Kidney capillary endothelial cell (primary cell): ENCODE measurements at places on chromosomes 3 and 15.

GRCh38 chr3:183378008-183378407, 50.4 kb downstream of the MCF2L2 start:
- DNase-seq = no peak

GRCh38 chr3:14634763-14635400, 16.7 kb upstream of the CCDC174 start:
- DNase-seq = peak; percentile 98

DNA sequence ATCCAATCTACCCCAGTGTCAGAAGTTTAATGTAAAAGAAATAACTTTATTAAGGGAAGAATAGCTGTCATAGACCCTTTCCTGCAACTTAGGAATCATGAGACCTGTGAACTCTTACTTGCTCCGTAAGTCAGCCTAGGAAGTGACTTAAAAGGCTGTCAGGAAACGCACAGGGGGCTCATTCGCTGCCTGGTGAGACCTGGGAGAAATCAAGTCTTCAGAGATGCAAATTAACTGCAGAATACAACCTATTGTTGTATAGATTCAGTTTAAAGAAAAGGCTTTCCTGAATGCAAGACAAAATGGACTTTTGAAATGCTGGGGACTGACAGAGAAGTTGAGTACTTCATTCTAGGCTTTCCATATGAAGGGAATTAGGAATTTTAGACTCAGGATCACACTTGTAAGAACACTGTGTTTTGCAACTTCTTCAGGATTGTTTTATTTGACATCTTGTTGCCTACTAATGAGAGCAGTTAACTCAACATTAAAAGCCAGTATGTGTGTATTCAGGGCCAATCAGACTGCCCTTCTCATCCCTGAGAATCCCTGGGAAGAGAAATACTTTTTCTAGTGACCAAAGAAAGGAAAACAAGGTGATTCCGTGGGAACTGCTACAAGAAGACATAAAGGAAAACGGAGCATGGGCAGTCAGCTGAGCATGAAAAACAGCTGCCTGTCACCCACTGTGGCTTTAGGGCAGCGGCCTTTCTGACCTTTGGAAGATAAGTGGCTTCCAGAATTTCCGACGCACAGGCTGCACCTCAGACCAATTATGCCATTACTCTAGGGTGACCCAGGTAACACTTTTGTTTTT, 18.5 kb upstream of the DPPA4 start:
- no peak for DNase-seq

- no peak for DNase-seq
Measured at GRCh38 chr15:72034351-72034750, 83.6 kb downstream of the MYO9A start.

- no peak for DNase-seq
Measured at GRCh38 chr3:144963810-144964209, 992.2 kb downstream of the DIPK2A start.

DNA sequence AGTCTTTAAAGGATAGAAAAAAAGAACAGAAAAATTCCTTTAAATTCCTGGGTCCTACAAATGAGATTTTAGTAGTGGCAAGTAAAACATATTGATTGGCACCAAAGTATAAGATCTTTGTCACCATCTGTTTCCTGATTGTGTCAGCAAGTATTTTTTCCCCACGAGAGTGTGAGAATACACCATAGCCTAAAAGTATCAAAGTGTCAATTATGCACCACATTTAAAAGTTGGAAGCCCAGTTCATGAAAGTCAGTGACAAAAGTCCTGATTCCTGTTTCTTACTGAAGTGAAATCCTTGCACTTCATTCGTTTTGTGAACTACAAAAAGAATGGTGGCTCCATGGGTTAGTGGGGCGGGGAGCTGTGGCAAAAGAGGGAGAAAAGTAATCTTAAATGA, 83.8 kb upstream of the DPH6 start:
- no peak for DNase-seq

DNA sequence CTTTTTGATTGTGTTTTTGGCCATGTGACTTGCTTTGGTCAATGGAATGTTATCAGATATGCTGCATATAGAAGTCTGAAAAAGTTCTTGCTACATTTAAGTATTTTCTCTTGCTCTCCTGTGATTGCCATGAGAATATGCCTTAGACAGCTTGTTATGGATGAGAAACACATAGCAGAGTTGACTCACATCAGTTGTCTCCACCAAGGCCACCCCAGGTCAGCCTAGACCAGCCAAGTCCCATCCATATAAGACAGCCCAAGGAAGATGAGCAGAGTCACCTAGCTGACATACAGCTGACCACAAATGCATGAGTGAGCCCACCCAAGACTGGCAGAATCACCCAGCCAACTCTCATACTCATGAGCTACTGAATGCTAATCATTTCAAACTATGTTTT, 153.0 kb downstream of the THRB start:
- no peak for DNase-seq

DNA sequence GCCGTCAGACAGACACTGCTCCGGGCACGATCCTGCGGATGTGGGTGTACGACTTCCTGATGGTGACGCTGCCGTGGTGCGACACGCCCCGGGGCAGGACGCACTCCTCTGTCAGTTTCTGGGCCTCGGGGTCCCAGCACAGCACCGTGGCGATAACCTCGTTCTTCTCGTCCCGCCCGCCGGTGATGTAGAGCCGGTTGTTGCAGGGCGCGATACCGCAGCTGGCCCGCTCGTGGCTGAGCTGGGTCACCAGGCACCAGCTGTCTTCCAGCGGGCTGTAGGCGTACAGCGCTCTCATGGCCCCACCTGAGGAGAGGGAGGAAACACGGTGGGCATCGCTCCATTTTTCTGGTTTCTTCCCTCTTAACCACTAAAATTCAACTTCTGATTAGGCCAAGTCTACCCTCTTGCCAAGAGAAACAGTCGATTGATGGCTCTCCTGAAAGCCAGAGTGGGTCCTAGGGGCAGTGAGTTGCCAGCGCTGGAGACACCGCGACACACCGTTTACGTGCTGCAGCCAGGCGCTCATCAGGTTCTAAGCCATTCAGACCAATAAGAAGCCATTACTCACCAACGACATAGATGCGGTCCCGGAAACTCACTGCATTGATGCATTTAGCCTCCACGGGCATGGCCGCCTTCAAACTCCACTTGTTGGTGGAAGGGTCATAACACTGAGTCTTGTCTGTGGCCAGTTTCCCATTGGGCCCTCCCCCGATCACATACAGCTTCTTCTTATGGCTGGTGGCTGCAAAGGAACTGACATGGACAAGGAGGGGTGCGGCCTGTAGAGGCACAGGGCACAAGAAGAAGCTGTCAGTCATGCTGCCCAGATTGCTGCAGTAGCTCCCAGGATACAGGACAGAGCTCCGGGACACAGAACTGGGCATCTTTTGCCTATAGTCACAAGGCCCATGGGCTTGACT, 63.3 kb downstream of the KLHL6 start:
- DNase-seq = no peak

GRCh38 chr15:90930861-90931574, 1.3 kb downstream of the HDDC3 start:
- DNase-seq = no peak

DNA sequence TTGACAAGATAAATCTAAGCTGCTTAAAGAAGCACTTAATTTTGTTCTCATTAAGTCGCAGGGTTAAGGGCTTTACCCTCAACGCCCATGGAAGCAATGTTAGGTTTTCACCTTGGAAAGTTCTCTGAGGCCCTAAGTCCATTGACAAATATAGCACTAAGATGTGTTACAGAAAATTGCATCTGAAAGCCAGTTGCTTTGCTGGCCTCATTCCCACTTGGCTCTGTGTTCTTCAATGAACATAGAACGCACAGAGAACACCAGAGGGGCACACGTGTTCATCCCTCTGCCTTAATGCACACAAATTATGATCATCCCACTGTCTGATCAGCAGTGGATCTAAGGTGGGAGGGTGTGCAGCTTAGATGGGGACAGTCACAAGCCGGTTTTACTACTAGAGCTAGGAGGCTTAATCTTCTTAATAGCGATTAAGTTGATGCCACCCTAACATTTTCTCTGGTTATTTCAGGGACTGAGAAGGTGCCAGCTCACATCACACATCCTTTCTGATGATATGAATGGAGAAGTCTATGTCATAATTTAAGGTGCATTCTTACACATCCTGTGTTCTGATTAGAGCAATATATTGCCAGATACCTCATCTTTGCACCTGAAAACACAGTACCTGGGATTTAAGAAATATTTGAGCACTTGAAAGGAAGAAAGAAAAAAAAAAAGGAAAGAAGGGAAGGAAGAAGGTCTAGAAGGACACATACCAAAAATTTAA, 224.4 kb upstream of the ICE2 start:
- DNase-seq = no peak

- peak; percentile 39 for DNase-seq
Measured at GRCh38 chr15:24956111-24956838, 1.5 kb downstream of the SNRPN start.

- no peak for DNase-seq
Measured at GRCh38 chr15:85482894-85483293, 102.5 kb downstream of the AKAP13 start.

GRCh38 chr3:185361920-185362319, 1.0 kb upstream of the MAP3K13 start:
- DNase-seq = no peak

DNA sequence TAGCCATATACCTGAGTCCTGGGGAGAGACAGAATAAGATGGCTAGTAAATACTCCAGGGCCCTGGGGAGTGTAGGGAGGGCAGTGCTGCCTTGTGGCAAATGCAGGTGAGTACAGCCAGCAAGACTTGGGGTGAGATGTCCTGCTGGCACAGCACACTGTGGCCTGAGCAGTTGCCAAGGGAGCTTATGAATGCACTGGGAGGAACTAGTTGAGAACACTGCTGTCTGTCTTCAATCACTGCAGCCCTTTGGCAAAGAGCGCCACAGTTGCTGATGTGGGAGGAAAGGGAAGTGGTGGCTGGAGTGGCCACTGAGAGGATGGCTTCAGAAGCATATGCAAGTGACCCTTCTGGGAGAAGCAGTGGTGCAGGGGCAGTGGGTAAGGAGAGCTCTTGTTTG, 264.6 kb downstream of the RORA start:
- DNase-seq = no peak

GRCh38 chr3:197889204-197889930, 60.6 kb upstream of the RPL35A start:
- no peak for DNase-seq

GRCh38 chr3:16183082-16183481, 8.6 kb downstream of the GALNT15 start:
- no peak for DNase-seq

DNA sequence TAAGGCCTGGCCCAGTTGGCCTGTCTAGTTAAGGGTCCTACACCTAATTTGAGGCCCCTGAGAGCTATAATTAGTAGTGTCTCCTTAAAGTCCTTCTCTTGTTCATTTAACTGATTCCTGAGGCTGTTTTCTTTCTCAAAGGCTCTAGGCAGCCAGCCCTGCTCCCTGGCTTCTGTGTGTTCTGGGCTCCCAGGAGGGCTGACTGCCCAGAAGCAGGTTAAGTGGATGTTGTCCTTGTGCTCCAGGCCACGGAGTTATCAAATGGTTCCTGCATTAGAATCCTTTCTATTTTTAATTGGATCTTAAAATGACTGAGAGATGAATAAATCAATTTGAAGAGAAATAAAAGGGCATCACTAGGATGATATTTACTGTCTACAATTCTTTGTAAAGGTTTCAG, 140.0 kb downstream of the SNRK start:
- DNase-seq = no peak

GRCh38 chr15:43184407-43185124, 637 bp upstream of the CCNDBP1 start:
- DNase-seq = no peak

DNA sequence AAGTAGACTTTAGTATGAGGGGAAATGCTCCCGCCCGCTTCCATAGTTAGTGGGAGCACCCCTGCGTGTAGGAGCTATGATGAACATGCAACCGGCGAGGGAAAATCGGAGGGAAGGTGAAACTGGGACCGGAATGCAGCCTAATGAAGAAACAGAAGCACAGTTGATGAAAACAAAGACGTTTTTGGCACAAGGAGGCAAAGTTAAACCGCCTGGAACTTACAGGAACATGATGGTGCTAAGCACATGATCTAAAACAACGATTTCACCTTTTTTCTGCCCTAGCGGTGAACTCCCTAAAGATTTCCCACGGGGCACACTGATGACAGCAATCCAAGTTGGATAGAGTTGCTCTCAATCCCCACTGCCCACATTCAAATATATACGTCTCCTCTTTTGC, 49.4 kb upstream of the SPATA12 start:
- no peak for DNase-seq

DNA sequence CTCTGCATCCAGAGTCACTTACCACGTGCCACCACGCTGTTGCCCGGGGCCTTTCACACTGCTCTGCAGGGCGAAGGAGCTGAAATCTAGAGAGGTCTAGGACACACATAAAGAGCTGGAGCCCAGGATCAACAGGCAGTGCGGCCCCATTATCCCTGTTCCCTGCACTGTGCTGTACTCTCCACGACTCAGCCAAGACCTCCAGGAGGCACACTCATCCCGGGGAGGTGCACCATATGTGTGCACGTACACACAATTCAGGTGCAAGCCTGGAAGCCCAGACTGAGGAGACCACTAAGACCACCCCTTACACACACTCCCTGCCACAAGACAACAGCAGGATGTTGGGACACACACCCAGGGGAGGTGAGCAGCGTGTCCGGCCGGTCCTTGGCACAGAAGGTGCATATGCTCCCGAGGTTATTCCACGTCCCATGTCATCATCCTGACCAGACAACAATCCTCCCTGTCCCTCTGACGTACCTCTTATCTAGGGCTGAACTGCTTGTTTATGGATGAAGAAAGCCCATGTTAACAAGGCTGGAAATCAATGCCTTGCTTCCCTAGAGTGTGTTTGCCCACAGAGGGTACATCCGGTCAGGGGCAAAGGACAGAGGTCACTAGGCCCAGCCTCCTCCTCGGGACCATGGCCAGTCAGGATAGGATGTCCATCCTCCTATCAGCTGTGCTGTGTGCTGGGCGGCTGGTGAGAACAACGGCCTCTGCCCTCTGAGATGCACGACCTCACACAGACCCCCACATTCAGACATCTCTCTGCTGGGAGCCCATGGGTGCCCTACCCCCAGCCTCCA, 16.1 kb downstream of the KLF15 start:
- DNase-seq = no peak

GRCh38 chr3:141087778-141088130, 36.6 kb downstream of the SPSB4 start:
- DNase-seq = no peak

DNA sequence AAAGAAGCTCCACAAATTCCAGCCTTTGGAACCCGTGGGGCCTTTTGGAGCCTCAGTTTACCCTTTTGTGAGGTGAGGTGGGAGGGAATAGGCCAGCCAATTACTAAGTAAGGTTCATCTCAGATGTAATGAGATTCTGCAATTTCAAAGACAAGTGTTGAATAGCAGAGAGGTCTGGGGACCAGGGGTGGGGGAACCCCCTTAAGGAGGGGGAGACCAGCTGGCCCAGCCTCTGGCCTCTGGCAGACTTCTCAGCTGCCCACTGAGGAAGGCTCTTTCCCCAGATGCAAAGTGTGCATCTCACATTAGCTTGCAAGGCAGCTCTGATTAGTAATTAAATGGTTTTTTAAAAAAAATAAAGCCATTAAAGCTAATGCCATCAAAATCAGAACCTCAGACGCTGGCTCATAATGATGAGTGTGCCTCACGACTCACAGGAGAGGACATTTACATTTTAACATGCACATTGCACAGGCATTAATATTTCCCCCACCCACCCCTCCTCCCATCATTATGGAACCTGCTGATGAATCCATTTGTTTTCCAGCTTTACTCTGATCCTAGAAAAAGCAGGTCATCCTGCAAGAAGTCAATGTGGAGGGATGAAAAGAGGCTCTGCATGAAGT, 176.7 kb upstream of the TLE3 start:
- DNase-seq = peak; percentile 24

GRCh38 chr15:91456921-91457320, 356.9 kb downstream of the SV2B start:
- DNase-seq = no peak

- no peak for DNase-seq
Measured at GRCh38 chr3:73296859-73297258, 235.4 kb downstream of the EBLN2 start.

GRCh38 chr15:60548101-60548500, 69.2 kb upstream of the ICE2 start:
- no peak for DNase-seq
